ENCODE measurements at places on chromosomes 1 and 21.

- no peak for DNase-seq
Observed at GRCh38 chr1:244394826-244395765, 56.6 kb downstream of the ADSS2 start.

GRCh38 chr1:9836632-9836960, 12.8 kb upstream of the CLSTN1 start:
- DNase-seq = no peak

GRCh38 chr1:112603541-112603940, 15.4 kb downstream of the ST7L start:
- no peak for DNase-seq

DNA sequence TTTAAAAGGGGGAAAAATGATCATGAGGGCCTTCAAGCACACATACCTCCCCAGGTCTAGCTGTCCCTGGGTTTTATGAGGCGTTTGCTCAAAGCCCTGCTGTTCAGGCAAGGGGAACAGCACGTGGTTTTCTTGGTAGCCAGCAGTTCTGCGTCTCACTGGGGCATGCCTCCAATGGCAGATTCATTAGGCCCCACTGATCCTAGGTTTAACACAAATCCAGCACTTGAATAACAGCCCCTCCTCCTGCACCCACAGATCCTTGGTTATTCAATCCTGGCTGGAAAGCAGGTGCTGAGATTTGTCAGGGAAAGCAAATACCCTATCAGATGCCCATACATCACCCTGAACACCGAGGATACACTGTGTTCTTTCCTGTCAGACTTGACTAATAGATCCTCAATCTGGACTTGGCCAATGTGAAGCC, 106.4 kb downstream of the ZC3H11B start:
- no peak for DNase-seq

GRCh38 chr1:79524126-79524525, 517.6 kb upstream of the ADGRL4 start:
- DNase-seq = no peak
